ENCODE measurements at places on chromosomes 6 and 20.

DNA sequence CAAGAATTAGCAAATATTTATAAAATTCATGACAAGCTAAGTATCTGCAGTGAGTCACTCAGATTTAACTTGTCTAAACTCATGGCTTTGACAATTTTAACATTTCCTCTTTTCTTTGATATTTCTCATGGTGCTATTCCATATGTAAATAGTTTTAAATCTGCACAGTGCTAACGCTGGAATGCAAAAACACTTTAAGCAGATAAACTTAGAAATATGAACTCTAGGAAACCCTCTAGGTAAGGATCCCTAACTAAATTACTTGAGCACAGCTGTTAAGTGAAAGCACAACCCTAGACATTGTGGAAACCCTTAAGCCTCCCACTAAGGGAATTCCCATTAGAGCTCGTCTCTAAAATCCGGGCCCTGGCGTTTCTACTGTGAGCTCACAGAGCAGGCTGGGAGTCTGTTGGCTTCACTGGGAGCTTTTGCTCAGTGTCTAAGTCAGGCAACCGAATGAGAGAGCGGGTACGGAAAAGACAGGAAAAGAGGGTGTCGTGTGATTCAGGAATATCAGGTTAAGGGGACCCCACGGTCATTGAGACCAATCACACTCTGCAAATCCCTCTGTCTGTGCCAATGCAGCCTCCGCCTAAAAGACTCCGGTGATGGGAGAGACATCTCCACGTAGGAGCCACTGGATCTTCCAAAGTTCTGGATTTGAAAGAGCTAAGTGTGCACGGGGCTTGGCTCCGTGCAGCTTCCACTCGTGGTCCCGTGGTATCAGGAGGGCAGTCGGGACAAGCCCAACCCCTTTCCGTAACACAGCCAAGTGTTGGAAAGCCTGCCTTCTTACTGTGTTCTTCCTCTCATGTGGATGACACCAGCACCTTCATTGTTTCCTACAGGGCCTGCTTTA is 112.3 kb upstream of the RPS6KA2 start:
- DNase-seq: no peak

GRCh38 chr6:12344961-12345693 is 55.0 kb downstream of the EDN1 start:
- DNase-seq: no peak

GRCh38 chr6:35073211-35073610 is 67.9 kb downstream of the TCP11 start:
- no peak for DNase-seq

- no peak for DNase-seq
Observed at GRCh38 chr6:97865612-97866011, 582.6 kb upstream of the MMS22L start.

DNA sequence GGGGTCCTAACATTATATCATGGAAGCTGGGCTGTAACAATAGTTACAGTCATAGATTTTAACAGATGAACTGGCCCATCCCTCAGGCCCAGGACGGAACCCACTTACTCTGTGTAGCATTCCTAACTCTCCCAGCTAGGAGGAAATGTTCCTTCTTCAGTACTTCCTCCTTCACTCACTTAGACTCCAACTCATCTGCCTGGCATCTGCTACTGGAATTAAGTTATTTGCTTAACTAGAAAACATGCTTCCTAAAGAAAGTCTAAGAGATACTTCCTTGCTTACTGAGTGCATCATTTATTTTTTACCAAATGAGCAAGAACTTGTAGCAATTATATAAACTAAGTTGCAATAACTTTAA is 20.5 kb downstream of the GCLC start:
- DNase-seq: no peak

All from activated T-cell treated with anti-CD3 and anti-CD28 coated beads for 48 hours (primary cell).